ENCODE measurements at places on chromosomes 7 and 10. TPM values are rescaled to one million over a fixed set of nuclear protein-coding genes. Genes with fewer than 3 reads are reported as not detected.
A peak's percentile ranks its signal among the peaks of the same experiment; 100 is the strongest.

DNA sequence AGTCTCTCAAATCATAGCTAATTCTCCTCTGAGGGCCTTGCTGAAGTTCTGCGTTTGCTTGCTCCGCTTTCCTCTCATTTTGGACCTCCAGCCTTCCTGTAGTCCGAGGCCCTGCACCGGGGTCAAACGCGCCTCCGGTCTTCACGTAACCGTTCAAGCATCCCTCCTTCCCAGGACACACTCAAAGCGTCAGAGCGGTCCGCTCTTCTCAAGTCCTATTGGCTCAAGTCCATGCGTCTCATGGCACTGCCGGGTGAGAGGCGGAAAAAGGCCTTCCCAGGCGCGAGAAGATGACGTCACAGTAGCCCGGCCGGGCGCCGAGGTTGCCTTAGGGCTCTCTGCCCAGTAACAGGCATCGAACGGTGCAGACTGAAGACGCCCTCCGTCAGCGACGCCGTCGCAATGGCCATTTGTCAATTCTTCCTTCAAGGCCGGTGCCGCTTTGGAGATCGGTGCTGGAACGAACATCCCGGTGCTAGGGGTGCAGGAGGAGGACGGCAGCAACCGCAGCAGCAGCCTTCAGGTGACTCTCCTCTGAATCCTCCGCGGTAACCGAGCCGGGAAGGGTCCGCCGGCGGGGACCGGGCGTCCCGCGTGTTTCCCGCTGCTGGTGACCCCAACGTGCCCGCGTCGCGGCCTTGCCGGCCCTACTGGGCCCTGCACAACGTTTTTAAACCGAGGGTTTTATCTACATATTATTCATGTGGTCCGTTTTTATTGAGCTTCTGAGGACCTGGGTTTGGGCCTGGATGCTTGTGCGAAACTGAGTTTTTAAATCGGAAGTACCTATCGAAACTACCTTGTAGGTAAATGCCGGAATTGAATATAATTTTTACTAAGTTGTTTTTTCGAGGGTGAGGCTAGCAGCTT lies at the start of gene NUP42:
NUP42 (plus strand) TSS at position 365 of the 870 bp plus-strand sequence; CDS start at position 403, 38 bp downstream.
- H3K4me1 ChIP-seq: peaks cover 9% of the 10 kb centered on the region
- DNase-seq: peak; percentile 94
- no peaks in the 10 kb centered on the region for H3K27me3 ChIP-seq
- H3K36me3 ChIP-seq: peaks cover 31% of the 10 kb centered on the region
- peak within 1 kb of the TSS; percentile 83 for H3K27ac ChIP-seq
- H3K4me3 ChIP-seq: peak within 1 kb of the TSS; percentile 82

- H3K4me1 ChIP-seq: peaks cover 11% of the 10 kb centered on the region
- no peaks in the 10 kb centered on the region for H3K27me3 ChIP-seq
- H3K27ac ChIP-seq: no peak overlapping the region
- no peaks in the 10 kb centered on the region for H3K36me3 ChIP-seq
- no peak overlapping the region for H3K4me3 ChIP-seq
These were observed 92.1 kb downstream of the BTRC start for GRCh38 chr10:101446071-101446470.

DNA sequence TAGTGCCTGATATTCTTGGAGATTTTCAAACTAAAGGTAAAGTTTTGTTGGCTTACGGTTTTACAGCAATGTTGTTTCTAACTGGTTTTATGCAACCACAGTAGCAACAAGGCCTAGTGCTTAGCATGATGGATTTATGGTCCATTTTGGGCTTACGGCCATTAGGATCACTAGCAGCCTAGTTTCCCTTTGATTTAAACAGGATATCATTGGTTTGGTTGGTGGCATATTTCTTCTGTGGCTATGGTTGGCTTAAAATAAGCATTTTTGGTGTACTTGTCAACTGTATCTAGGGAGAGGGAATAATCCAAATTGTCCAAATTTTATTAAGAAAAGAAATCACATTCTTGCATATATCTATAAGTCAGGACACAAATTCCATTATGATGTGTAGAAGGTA lies 194.0 kb downstream of the HDAC9 start:
- H3K36me3 ChIP-seq: no peaks in the 10 kb centered on the region
- H3K4me1 ChIP-seq: no peaks in the 10 kb centered on the region
- H3K4me3 ChIP-seq: no peak overlapping the region
- H3K27ac ChIP-seq: no peak overlapping the region
- DNase-seq: no peak
- H3K27me3 ChIP-seq: no peaks in the 10 kb centered on the region

- H3K27me3 ChIP-seq: no peaks in the 10 kb centered on the region
- H3K4me1 ChIP-seq: no peaks in the 10 kb centered on the region
- no peak for DNase-seq
- H3K4me3 ChIP-seq: no peak overlapping the region
- H3K36me3 ChIP-seq: no peaks in the 10 kb centered on the region
These were observed 352.2 kb downstream of the TFEC start for GRCh38 chr7:115678086-115678982.

DNA sequence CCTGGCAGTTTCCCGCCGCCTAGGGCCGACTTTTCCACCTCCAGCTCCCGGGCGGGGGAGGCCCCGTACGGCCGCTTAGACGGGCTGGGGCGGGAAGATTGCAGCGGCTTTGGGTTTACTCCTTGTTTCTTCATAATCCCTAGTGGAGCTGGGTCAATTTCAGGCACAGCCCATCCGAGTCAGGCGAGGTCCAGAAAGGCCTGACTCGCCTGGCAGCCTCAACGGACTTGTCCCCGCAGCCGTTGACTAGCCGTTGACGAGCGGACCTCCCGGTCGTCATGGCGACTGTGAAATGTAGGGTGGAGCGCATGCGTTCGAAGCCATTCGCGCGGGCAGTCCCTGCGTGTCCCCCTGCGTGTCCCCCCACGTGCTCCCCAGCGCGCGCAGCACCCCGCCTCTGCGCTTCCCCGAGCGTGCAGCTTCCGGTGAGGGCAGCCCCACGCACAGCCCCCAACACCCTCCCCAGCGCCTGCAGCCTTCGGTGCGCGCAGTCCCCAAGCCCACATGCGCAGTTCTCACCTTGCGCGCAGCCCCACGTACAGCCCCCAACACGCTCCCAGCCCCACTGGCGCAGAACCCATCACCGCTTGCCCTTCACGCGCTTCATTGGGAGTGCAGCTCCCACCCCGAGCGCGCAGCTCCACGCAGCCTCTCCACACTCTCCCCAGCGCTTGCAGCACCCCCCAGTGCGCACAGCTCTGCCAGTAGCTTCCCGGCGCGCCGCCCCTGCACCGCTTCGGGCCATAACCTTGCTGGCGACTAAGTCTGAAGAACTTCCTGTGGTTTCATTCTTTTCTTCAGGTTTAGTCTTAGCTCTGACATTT lies 67.8 kb downstream of the TBX20 start:
- H3K4me3 ChIP-seq: no peak overlapping the region
- H3K36me3 ChIP-seq: no peaks in the 10 kb centered on the region
- DNase-seq: peak; percentile 2
- no peaks in the 10 kb centered on the region for H3K27me3 ChIP-seq
- no peak overlapping the region for H3K27ac ChIP-seq

GRCh38 chr10:124763267-124763666 lies 19.1 kb upstream of the FAM53B start:
- no peaks in the 10 kb centered on the region for H3K27me3 ChIP-seq
- no peak overlapping the region for H3K27ac ChIP-seq
- H3K4me1 ChIP-seq: no peaks in the 10 kb centered on the region
- no peak overlapping the region for H3K4me3 ChIP-seq
- no peak for DNase-seq

Gene RTKN2
- total RNA-seq: 0.09 TPM

Gene CASTOR2
- 13.9 TPM for total RNA-seq

Gene ZDHHC16
- 21.4 TPM for total RNA-seq

GRCh38 chr7:106381252-106381651 lies 96.5 kb upstream of the NAMPT start:
- H3K36me3 ChIP-seq: no peaks in the 10 kb centered on the region
- H3K27me3 ChIP-seq: no peaks in the 10 kb centered on the region
- peaks cover 16% of the 10 kb centered on the region for H3K4me1 ChIP-seq
- no peak overlapping the region for H3K27ac ChIP-seq
- DNase-seq: no peak
- H3K4me3 ChIP-seq: no peak overlapping the region

DNA sequence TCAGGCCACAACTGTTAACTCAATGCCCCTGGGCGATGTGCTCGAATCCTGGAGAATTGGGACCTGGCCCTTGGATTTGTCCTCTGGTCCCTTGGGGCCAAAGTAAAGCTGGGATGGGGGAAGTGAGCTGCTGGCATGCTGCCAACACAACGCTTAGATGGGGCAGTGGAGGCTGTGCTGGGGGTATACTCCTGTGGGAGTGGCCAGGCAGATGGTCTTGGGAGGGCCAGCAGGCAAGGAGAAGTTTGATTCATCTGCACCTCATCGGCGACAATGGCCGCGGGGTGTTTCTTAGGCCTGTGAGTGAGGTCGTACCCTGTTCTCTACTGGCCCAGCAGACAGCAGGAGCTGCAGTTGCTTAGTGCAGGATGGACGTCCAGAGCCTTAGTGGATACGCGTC lies 139.0 kb upstream of the MTPN start:
- H3K4me3 ChIP-seq: no peak overlapping the region
- H3K27ac ChIP-seq: no peak overlapping the region
- no peaks in the 10 kb centered on the region for H3K4me1 ChIP-seq
- DNase-seq: no peak
- no peaks in the 10 kb centered on the region for H3K27me3 ChIP-seq
- H3K36me3 ChIP-seq: peaks cover 4% of the 10 kb centered on the region

GRCh38 chr7:48168159-48168558 lies 3.1 kb upstream of the ABCA13 start:
- H3K36me3 ChIP-seq: no peaks in the 10 kb centered on the region
- H3K27ac ChIP-seq: no peak overlapping the region
- H3K4me1 ChIP-seq: no peaks in the 10 kb centered on the region
- DNase-seq: no peak

DNA sequence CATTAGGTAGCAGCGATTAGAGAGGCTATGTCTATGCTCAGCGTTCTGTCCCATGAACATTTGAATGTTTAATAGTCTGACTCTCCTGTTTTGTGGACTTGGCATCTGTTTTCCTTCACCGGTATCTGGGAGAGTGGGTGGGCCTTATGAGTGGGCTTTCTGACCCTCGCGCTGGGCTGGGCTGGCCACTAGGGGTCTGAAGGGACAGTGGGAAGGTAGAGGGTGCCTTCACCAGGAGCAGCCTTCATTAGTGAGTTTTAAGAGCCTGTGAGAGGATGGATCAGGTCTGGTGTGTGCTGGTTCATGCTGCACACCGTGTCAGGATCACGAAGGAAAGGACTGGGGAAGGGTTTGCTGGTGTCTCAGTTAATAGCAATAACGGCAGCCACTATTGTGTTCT lies 33.4 kb downstream of the DCLRE1A start:
- H3K27ac ChIP-seq: 0 out of 3 replicates have a peak overlapping the region, but pooled peaks have one; percentile 2
- H3K4me3 ChIP-seq: no peak overlapping the region
- peak; percentile 15 for DNase-seq
- peaks cover 13% of the 10 kb centered on the region for H3K4me1 ChIP-seq

DNA sequence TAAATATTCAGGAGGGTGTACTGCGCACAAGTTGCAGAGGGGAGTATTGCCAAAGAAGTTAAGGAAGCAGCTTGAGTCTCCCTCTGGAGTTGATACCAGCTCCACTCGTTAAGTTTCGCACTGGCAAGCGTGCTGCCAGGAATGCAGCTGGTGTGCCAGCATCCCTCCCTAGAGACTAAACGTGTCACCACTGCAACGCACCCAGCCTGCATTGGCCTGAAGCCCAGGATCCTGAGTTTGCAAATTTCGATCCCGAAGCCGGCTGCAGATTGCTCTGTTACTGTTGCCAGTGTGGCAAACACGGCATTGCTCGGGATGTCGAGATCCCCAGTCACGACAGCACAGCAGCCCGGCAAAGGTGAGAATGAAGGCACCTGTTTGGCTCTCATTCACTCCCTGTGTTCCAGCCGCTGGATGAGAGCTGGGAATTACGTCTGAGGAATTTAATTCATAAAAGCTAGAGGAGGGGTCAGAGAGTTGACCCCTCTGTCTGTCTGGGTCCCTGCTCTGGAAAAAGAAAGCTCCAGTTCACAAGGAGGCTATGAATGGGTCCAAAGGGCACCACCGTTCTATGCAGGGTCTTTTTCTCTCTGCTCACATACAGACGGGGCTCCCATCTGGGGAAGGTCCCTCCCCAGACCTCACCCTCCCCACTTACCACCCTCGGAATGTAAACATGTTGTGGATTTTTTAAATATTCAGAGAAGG lies 61.0 kb downstream of the NRP1 start:
- H3K27ac ChIP-seq: no peak overlapping the region
- H3K27me3 ChIP-seq: no peaks in the 10 kb centered on the region
- DNase-seq: no peak
- H3K4me3 ChIP-seq: no peak overlapping the region

DNA sequence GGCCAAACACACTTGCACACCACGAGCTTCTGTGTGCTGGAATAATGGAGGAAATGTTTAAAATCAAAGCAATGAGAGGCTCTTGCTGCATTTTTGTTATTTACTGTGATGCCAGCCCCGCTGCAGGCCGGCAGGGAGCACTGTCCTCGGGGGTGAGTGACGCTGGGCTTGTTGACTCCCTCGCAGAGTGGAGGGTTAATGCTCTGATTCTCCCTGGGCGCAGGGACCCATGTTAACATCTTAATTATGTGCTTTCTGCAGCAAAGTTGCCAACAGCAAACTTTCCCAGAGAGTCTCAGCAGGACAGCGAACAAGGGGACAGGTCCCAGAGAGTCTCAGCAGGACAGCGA lies 22.9 kb downstream of the SCART1 start:
- H3K4me3 ChIP-seq: no peak overlapping the region
- H3K27ac ChIP-seq: no peak overlapping the region
- peak; percentile 14 for DNase-seq
- no peaks in the 10 kb centered on the region for H3K4me1 ChIP-seq

GRCh38 chr10:133009218-133009950 lies 67.0 kb upstream of the CFAP46 start:
- peaks cover 48% of the 10 kb centered on the region for H3K27me3 ChIP-seq
- peak; percentile 19 for DNase-seq
- no peak overlapping the region for H3K27ac ChIP-seq
- H3K4me3 ChIP-seq: no peak overlapping the region
- peaks cover 36% of the 10 kb centered on the region for H3K4me1 ChIP-seq

Gene DNAJC12
- total RNA-seq: 37.0 TPM

DNA sequence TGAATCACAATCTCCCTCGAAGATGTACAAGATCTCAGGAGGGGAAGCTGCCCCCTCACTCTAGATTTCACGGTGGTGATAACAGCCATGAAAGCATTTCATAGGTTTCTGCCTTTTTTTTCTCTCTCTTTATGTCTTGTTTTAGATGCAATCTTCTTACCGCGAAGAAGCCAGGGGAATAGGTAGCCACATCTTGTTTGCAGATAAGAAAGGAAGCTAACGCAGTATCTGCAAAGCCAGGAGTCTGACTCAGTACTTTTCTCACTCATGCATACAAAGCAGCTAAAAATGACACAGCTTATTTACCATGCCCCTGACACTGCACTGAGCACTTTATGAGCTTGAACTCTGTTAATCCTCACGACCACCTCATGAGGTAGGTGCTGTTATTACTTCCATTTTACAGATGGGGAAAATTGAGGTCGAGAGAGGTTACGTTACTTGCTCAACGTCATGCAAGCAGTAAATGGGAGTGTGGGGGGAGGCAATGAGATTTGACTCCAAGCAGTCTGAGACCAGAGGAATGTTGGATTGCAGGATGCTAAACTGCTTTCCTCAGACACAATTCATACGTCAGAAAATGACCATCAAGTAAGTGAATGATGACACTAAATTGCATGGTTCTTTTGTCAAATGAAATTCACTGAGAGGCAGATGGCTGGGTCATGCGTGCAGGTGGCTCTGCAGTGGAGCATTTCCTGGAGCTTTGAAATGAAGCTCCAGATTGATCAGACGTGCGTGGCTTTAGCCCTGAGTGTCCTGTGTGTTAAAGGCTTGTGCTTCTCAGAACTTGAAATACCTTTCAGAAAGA lies 3.3 kb downstream of the MAP3K8 start:
- peaks cover 49% of the 10 kb centered on the region for H3K36me3 ChIP-seq
- peak overlapping the region; percentile 75 for H3K4me3 ChIP-seq
- no peaks in the 10 kb centered on the region for H3K27me3 ChIP-seq
- peak overlapping the region; percentile 95 for H3K27ac ChIP-seq
- DNase-seq: peak; percentile 79

All from K562 (cell line).